CD4-positive, alpha-beta memory T cell (primary cell): ENCODE measurements at places on chromosomes 6 and 20. TPM values are rescaled to one million over a fixed set of nuclear protein-coding genes. Genes with fewer than 3 reads are reported as not detected.

GRCh38 chr6:32940656-32941213, at the start of gene HLA-DMB:
HLA-DMB (minus strand) TSS chr6:32941028; CDS start chr6:32940807, 221 bp downstream.
- H3K36me3 ChIP-seq: no peaks in the 10 kb centered on the region
- peak within 1 kb of the TSS; percentile 57 for H3K4me3 ChIP-seq
- H3K27me3 ChIP-seq: no peaks in the 10 kb centered on the region

DNA sequence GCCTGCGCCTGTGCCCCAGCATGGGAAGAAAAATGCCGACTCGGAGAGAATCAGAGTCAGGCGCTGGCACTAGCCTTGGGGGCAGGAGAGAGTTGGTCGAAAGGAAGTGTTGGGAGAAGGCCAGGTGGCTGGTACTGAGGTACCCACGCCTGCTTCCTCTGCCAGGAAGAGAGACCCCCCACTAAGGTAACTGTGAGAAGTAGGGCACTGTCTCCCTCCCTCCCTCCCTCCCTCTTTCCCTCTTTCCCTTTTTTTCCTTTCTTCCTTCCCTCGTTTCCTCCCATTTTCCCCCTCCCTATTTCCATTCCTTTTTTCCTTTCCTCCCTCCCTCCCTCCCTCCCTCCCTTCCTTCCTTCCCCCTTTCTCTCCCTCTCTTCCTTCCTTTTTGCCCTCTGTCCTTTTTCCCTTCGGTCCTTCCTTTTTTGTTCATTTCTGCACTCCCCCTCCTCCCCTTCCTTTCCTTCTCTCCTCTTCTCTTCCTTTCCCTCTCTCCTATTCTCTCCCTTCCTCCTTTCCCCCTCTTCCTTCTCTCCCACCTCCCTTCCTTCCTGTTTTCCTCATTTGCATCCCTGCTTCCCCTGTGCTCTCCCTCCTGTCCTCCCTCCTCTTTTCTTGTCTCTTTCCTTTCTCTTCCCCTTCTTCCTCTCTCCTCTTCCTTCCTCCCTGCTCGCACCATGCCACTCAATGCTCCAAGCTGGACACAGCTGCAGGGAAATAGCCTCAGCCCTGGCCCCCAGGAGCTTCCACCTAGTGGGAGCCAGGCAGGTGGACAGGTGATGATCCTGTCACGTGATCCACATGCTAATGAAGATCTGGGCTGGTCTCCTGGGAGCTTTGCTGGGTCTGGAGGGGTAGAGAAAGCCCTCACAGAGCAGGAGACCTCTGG, 148.0 kb downstream of the DHX35 start:
- H3K27me3 ChIP-seq: peaks cover 6% of the 10 kb centered on the region
- H3K36me3 ChIP-seq: no peaks in the 10 kb centered on the region
- H3K4me3 ChIP-seq: no peak overlapping the region
- no peak for DNase-seq

DNA sequence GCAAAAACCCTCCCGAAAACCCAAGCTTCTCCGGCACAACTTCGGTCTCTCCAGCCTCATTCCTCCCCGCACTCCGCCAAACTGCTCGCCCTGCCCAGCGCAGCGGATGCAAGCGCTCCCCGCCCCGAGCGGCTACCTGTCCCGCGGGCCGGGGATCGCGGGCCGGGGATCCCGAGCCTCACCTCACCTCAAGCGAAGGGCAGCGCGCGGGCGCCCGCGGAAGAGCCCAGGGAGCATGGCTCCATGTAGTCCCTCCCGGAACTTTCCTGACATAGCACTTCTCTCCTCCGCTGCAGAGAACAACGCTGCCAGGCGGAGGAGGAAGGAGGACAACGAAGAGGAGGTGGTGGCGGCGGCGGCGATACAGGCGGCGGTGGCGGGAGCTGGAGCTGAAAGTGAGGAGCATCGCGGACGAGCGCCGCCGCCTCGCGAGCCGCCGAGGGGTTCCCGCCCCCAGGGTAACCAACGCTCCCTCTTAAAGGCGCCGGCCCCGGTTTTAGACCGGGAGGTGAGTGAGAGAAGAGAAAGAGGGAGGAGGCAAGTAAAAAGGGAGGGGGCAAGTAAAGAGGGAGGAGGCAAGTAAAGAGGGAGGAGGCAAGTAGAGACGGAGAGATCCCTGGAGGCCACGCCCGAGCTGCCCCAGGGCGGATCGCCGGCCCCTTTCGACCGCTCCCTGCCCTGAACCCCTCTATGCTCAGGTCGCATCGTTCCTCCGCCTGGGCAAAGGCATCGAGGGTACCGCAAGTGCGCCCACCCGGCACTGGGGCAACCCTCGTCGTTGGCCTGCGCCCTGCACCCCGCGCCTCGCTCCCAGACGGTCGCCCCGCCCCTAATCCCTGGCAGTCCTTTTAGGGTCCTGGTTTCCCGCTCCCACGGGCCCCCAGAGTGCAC, at the start of gene GPR63:
GPR63 (minus strand) TSS at position 397 of the 891 bp plus-strand sequence. CDS start 37,746 bp downstream, outside the sequence.
- H3K4me1 ChIP-seq: peaks cover 18% of the 10 kb centered on the region
- H3K36me3 ChIP-seq: no peaks in the 10 kb centered on the region

GRCh38 chr20:25310921-25311728, 63.2 kb downstream of the PYGB start:
- H3K4me1 ChIP-seq: peaks cover 20% of the 10 kb centered on the region
- peak overlapping the region; percentile 55 for H3K27ac ChIP-seq
- H3K4me3 ChIP-seq: peak overlapping the region; percentile 46
- DNase-seq: no peak
- no peaks in the 10 kb centered on the region for H3K36me3 ChIP-seq

Gene BPIFB4
- total RNA-seq: not detected

Gene SYNGAP1
- total RNA-seq: 47.8 TPM
